Frontal cortex (tissue), 4 donors: ENCODE measurements at places on chromosomes 5 and 9. TPM values are rescaled to one million over a fixed set of nuclear protein-coding genes. Genes with fewer than 3 reads are reported as not detected.

The CDH12 gene
- total RNA-seq = 38.3 TPM

The SH3GL2 gene
- total RNA-seq = 76.2 TPM

The CNTNAP3B gene
- total RNA-seq = 35.9 TPM

The CDH9 gene
- total RNA-seq = 31.4 TPM

The PCDHGA10 gene
- 9.8 TPM for total RNA-seq

The C6 gene
- 0.41 TPM for total RNA-seq

The PRDM9 gene
- total RNA-seq = not detected

The BARHL1 gene
- not detected for total RNA-seq

The ZNF474 gene
- 1.6 TPM for total RNA-seq

The GABRG2 gene
- 40.4 TPM for total RNA-seq

The INSYN2B gene
- 0.82 TPM for total RNA-seq

The ZBTB34 gene
- total RNA-seq = 73.8 TPM

The SQSTM1 gene
- 46.9 TPM for total RNA-seq

The ACTBL2 gene
- not detected for total RNA-seq

The FGF18 gene
- total RNA-seq = 0.82 TPM

The FCN1 gene
- 0.82 TPM for total RNA-seq

The LHX6 gene
- total RNA-seq = 11.8 TPM

The PLAC8L1 gene
- 0.82 TPM for total RNA-seq

The SPEF2 gene
- total RNA-seq = 12.2 TPM

The PALM2AKAP2 gene
- total RNA-seq = 4.1 TPM

The GHR gene
- total RNA-seq = 1.6 TPM

The ANKRD31 gene
- 0.82 TPM for total RNA-seq

The RAB3C gene
- total RNA-seq = 46.5 TPM

The C9 gene
- total RNA-seq = under 0.01 TPM

The AGGF1 gene
- 32.6 TPM for total RNA-seq

The ROR2 gene
- 0.82 TPM for total RNA-seq

The CD274 gene
- under 0.01 TPM for total RNA-seq

The TNFSF8 gene
- total RNA-seq = under 0.01 TPM

The FRMD3 gene
- 43.6 TPM for total RNA-seq

The LRRC70 gene
- total RNA-seq = 3.7 TPM

The PPIC gene
- 2.9 TPM for total RNA-seq

The INSL6 gene
- not detected for total RNA-seq

The ZNF658 gene
- 28.5 TPM for total RNA-seq

The SPARC gene
- 74.6 TPM for total RNA-seq
